Vagina (tissue), 2 donors: ENCODE measurements at places on chromosomes 1 and 21.
A peak's percentile ranks its signal among the peaks of the same experiment; 100 is the strongest.

GRCh38 chr1:177133977-177134538 is 30.5 kb downstream of the ASTN1 start:
- no peak for DNase-seq
- H3K36me3 ChIP-seq: no peaks in the 10 kb centered on the region
- H3K4me1 ChIP-seq: no peaks in the 10 kb centered on the region

DNA sequence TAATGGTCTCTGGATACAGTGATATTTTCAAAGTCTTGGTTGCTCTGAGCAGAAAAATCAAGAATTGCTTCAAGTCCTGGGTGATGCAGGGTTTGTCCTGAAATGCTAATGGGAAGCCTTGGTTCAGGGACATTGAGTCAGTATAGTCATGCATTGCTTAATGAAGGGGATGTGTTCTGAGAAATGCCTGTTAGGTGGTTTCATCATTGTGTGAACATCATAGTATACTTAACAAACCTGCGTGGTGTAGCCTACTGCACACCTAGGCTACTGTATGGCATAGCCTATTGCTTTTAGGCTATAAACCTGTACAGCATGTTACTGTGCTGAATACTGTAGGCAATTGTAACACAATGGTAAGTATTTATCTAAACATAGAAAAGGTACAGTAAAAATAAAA is 36.4 kb downstream of the TBCE start:
- H3K4me3 ChIP-seq: no peak overlapping the region
- no peak for DNase-seq
- H3K27me3 ChIP-seq: no peaks in the 10 kb centered on the region
- H3K4me1 ChIP-seq: peaks cover 2% of the 10 kb centered on the region

GRCh38 chr1:248736977-248737376 is 18.6 kb downstream of the LYPD8 start:
- no peaks in the 10 kb centered on the region for H3K36me3 ChIP-seq
- H3K27ac ChIP-seq: no peak overlapping the region
- DNase-seq: no peak
- no peaks in the 10 kb centered on the region for H3K4me1 ChIP-seq
- H3K27me3 ChIP-seq: no peaks in the 10 kb centered on the region

- no peaks in the 10 kb centered on the region for H3K27me3 ChIP-seq
- H3K27ac ChIP-seq: peak overlapping the region; percentile 79
- peak overlapping the region; percentile 69 for H3K4me3 ChIP-seq
- H3K4me1 ChIP-seq: peaks cover 25% of the 10 kb centered on the region
- H3K36me3 ChIP-seq: no peaks in the 10 kb centered on the region
Observed at GRCh38 chr1:108560874-108561459, 1.1 kb downstream of the EEIG2 start.

DNA sequence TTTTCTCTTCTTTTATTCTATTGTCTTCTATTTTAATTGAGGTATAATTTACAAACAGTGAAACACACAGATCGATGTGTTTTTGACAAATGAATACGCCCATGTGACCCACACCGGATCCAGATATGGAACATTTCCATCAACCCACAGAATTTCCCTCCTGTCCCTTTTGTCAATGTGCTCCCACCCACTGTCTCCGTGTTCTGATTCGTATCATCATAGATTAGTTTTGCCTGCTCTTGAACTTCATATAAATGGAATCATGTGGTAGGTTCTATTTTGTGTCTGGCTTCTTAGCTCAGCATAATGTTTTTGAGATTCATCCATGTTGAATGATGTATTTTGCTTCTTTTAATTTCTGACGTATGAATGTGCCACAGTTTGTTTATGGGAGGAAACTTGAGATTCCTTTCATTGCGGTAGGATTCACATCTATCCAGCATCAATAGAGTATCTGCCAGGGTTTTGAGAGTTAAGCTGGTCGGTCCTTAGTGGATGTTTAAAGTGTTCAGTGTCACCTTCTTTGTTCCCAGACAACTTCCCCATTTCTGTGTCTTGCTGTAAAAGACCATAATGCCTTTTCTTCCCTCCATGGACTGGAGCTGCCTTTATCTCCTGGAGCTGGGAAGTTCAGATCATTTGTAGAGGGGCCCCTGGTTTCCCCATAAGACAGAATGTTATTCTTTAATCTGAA is 14.7 kb downstream of the NAV1 start:
- no peaks in the 10 kb centered on the region for H3K36me3 ChIP-seq
- H3K4me1 ChIP-seq: peaks cover 30% of the 10 kb centered on the region
- H3K27me3 ChIP-seq: no peaks in the 10 kb centered on the region
- H3K27ac ChIP-seq: peak overlapping the region; percentile 6
- DNase-seq: no peak
- no peak overlapping the region for H3K4me3 ChIP-seq

DNA sequence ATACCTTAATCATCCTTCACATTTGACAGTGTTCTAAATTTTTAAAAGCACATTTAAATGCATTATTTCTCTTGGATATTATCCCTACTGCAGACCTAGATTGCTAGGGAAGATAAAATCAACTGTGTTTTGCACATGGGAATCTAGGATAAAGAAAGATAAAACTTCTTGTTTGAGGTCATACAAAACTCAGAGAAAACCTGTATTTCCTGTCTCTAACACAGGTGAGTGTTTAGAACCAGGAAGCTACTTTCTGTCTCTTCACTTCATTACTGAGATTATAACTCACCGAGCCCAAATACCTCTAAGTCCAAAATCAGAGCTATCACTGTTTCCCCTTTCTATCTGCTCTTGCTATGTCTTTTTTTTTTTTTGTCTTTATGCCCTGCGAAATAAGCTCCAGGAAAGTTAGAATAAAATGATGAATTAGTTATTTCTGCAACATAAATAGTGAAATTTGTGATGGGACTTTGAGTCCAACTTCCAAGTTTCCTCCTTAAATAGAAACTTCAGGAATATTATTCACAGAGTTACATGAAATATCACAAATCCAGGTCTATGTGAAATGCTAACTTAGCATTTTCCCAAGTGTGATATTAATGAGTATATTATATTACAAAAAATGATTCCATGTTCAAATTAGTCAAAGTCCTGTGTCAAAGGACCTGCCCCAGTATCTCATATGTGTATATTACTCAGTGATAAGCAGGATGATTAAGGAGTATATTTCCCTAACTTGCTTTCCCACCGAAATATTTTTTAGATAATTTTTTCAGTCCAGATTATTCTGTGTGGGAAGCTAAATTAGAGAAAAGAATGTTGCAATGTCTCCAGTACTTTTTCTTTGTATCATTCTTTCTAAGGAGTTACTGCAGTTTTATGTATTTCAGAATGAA is 226.4 kb downstream of the PLA2G4A start:
- no peaks in the 10 kb centered on the region for H3K36me3 ChIP-seq
- no peaks in the 10 kb centered on the region for H3K4me1 ChIP-seq
- DNase-seq: no peak

GRCh38 chr1:180586671-180587155 is 27.9 kb downstream of the OVAAL start:
- DNase-seq: no peak
- no peaks in the 10 kb centered on the region for H3K36me3 ChIP-seq
- no peak overlapping the region for H3K4me3 ChIP-seq
- H3K4me1 ChIP-seq: no peaks in the 10 kb centered on the region
- no peak overlapping the region for H3K27ac ChIP-seq

- no peak overlapping the region for H3K4me3 ChIP-seq
- H3K4me1 ChIP-seq: peaks cover 20% of the 10 kb centered on the region
- H3K27me3 ChIP-seq: no peaks in the 10 kb centered on the region
- H3K27ac ChIP-seq: no peak overlapping the region
Observed at GRCh38 chr1:179867493-179868330, 9.9 kb downstream of the TOR1AIP2 start.

DNA sequence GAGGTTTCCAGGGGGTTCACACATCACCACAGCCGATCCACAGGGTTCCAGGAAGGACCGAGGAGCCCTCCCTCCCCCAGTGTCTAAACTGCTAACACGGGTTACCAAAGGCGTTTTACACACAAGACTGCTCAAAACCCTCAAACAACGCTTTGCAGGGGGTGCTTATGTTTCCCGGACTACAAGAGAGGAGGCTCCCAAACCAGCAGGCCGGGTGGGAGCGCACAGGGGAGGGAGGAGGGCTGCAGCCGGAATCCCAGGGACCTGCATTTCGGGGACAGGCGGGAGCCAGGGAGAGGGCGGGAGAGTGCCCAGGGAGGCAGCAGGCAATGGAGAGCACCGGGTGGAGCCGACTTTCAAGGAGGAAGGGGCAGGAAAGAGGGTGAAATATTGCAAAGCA is 50.8 kb downstream of the ACBD3 start:
- H3K4me1 ChIP-seq: peaks cover 38% of the 10 kb centered on the region
- H3K4me3 ChIP-seq: no peak overlapping the region
- H3K36me3 ChIP-seq: no peaks in the 10 kb centered on the region
- no peak for DNase-seq
- no peaks in the 10 kb centered on the region for H3K27me3 ChIP-seq
- no peak overlapping the region for H3K27ac ChIP-seq

GRCh38 chr1:160859166-160859565 is 3.5 kb downstream of the CD244 start:
- no peak overlapping the region for H3K27ac ChIP-seq
- H3K36me3 ChIP-seq: no peaks in the 10 kb centered on the region
- no peaks in the 10 kb centered on the region for H3K4me1 ChIP-seq

- DNase-seq: peak; percentile 96
- no peak overlapping the region for H3K4me3 ChIP-seq
- no peaks in the 10 kb centered on the region for H3K27me3 ChIP-seq
Observed at GRCh38 chr1:13593511-13594131, 10.0 kb downstream of the PDPN start.

DNA sequence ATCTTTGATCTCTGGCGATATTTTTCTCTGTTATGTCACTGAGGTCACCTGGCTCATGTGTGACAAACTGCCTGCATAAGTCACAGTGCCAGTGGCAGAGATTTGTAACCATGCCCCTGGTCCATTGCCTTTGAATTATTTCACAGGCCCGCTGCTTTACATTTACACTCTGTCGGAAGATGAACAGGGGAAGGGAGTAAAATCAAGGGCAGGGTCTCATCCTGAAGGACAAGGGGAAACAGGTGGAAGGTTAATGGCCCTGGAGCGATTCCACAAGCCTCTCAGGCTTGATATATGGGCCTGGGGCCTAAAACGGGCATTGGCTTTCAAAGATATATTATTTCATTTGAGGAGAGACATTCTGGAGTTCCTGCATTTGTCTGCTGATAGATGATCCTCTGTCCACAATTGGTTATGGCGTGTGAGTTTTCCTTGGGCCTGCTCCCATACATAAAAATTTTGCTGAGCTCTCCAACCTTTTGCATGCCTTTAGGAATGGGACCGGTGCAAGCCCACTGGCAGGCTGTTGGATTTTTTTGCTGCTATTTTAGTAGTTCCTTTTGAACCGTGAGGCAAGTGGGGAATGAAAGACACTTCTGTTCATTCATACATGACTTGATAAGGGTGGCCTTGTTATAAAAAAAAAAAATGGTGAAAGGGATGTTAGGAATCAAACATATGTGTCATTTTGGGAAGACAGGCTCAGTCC is 51.9 kb downstream of the NR5A2 start:
- H3K4me3 ChIP-seq: no peak overlapping the region
- DNase-seq: no peak
- H3K27me3 ChIP-seq: no peaks in the 10 kb centered on the region
- no peak overlapping the region for H3K27ac ChIP-seq

DNA sequence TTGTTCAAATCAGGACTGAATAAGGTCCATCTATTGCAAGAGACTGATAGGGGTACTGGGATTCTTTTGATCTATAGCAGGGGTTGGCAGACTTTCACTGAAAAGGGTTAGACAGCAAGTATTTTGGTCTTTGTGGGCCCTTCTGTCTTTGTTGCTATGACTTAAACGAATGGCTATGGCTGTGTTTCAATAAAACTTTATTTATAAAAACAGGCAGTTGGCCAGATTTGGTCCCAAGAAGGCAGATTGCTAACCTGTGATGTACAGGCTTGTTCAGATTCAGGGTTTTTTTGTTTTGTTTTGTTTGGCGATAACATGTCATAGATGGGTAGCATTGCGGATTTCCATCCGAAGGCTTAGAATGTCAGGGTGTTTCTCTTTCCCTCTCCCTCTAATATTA is 3.9 kb upstream of the BACE2 start:
- peaks cover 19% of the 10 kb centered on the region for H3K4me1 ChIP-seq
- no peaks in the 10 kb centered on the region for H3K27me3 ChIP-seq
- no peak overlapping the region for H3K4me3 ChIP-seq
- DNase-seq: no peak
- no peaks in the 10 kb centered on the region for H3K36me3 ChIP-seq

- H3K4me1 ChIP-seq: no peaks in the 10 kb centered on the region
- H3K27ac ChIP-seq: no peak overlapping the region
- H3K36me3 ChIP-seq: no peaks in the 10 kb centered on the region
- no peak for DNase-seq
- no peak overlapping the region for H3K4me3 ChIP-seq
Observed at GRCh38 chr1:75990686-75991085, 58.5 kb upstream of the ASB17 start.

- peaks cover 12% of the 10 kb centered on the region for H3K4me1 ChIP-seq
- H3K27me3 ChIP-seq: no peaks in the 10 kb centered on the region
- no peak overlapping the region for H3K27ac ChIP-seq
- DNase-seq: no peak
- H3K36me3 ChIP-seq: no peaks in the 10 kb centered on the region
Observed at GRCh38 chr1:180028864-180029263, 74.3 kb downstream of the CEP350 start.

- no peaks in the 10 kb centered on the region for H3K27me3 ChIP-seq
- no peak for DNase-seq
- no peak overlapping the region for H3K27ac ChIP-seq
- no peak overlapping the region for H3K4me3 ChIP-seq
- H3K4me1 ChIP-seq: no peaks in the 10 kb centered on the region
Observed at GRCh38 chr1:177775924-177776323, 193.9 kb downstream of the SEC16B start.

DNA sequence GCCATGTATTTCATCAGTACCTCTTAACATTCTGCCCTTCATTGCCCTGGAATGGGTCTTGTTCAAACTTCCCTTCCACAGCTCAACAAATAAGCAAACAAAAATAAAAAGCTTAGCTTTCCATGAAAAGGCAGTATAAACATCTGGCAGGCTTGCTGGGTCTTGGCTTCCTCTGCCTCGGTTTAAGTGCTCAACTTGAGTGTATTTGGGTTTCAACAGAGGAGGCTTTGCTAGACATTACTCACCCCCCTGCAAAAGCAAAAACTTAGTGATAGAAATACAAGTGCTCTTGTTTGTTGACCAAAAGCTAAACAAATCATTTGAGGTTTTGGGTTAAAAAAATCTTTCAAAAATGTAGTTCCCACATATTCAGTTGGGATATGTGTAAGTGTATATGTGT is 518.5 kb downstream of the PLPP3 start:
- H3K27me3 ChIP-seq: no peaks in the 10 kb centered on the region
- peaks cover 24% of the 10 kb centered on the region for H3K4me1 ChIP-seq
- no peak overlapping the region for H3K27ac ChIP-seq
- no peak overlapping the region for H3K4me3 ChIP-seq
- no peak for DNase-seq

DNA sequence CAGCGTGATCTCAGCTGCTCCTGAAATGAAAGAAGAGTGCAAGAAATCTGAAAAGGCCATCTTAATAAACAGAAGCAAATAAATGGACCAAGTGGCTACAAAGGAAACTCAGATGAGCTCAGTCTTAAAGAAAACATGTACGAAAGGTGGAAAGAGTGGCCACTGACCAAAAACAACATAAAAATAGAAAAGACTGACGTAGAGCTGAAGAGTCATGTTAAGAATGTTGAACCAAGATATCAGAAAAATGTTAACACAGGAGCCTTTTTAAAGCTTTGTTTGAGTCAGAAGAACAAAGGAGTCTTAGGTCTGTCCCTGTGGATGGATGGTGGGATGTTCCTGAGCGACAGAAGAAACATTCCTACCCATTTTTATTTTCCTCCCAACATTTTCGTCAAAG is 30.8 kb upstream of the ZNF648 start:
- peaks cover 14% of the 10 kb centered on the region for H3K4me1 ChIP-seq
- no peaks in the 10 kb centered on the region for H3K27me3 ChIP-seq
- H3K36me3 ChIP-seq: no peaks in the 10 kb centered on the region
- H3K27ac ChIP-seq: no peak overlapping the region
